CD4-positive, alpha-beta T cell treated with Interleukin-21 for 1 hour (primary cell): ENCODE measurements at places on chromosomes 13 and 19.

GRCh38 chr13:78977311-78977710 lies 318.4 kb upstream of the OBI1 start:
- no peak for DNase-seq

DNA sequence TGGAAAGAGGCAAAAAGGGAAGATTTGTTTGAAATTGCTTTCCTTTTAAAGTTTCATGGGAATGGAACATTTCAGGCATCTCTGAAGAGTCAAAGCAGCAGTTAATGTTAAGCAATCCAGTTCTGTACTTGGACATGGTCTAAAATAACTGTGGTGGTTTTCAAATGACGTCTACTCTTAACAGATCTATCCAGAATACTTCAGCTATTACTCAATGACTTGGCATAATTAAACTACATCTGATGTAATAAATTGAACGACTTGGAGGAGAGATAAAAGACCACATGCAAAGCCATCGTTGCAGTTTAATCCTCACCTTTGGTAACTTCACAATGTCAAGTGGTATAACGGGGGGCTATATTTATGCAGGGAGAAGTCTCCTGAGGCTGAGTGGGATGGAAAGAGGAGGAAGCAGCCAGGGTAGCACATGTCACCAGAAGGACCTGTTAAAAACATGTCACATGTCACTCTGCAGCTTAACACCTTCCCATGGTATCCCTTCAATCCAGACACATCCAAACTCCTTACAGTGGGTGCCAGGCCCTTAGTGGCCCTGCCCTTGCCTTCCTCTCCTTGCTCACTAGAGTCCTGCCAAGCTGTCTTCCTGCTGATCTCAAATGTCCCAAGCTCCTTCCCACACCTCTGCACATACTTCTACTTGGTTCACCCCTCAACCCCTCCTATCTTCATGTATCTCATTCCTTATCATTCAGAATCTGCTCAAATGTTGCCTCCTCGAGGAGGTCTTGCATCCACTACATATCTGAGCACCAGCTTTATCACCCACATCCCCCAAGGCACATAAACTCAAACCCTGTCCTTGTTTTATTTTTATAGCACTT lies 327.8 kb downstream of the SUCLA2 start:
- DNase-seq = no peak

GRCh38 chr13:39415008-39415802 lies 187.8 kb downstream of the LHFPL6 start:
- no peak for DNase-seq

DNA sequence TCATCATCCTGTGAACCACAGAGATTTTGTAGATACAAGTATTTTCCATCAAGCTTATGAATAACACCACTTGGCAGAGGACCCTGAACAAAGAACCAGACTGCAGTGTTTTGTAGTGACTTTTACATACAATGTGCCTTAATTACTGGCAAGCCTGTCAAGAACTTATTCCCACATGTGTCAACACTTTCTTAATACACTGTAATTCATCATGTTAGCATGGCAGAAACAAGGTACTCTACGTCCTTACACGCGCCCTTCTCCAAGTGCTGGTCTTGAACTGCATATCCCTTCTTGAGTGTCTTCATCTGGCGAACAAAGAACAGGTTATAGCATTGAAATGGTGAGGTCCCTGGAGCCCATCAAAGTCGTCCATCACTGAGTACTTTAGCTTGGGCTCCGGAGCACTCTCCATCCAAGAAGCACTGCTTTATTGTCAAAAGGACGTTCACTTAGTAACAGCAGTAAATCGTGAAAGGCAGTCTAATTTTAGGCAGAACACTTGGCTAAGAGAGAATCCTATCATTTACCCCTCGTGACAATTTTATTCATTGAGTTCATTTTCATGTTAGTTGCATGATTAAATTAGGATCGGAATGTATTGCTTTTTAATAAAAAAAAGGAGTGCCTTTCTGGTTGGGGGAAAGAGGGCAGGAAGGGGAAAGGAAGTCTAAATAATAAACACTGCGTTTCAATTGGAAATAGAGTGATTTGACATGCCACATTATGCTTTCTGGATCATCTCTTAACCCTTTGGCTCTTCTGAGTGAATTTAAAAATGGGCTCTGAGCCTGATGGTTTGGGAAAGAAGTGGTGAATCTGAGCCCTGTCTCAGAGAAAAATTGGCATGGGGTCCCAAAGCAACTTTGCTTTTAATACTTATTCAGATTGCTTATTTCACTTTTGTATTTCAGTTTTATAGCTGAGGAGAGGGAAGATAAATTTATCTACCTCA lies 376.1 kb downstream of the DLEU7 start:
- no peak for DNase-seq

- no peak for DNase-seq
These were observed 36.7 kb downstream of the CAPN12 start for GRCh38 chr19:38707512-38708114.

DNA sequence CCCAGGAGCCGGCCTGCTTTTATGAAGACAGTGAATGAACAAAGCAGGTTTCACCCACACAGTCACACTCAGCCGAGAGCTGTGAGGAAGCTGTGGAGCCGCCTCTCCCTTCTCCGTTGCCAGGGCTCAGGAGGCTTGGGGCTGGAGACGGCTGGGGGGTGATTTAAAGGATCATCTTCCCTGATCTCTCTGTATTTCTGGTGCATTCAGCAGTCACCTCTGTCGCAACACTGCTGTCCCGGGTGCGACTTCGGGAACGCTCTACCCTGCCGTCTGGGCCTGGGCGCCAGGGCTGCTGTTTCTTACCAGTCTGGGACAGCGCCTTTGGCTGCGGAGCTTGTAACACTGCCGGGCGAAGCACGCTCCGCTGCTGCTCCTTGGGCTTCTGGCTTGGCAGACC lies 18.1 kb downstream of the CAPS start:
- DNase-seq = no peak

DNA sequence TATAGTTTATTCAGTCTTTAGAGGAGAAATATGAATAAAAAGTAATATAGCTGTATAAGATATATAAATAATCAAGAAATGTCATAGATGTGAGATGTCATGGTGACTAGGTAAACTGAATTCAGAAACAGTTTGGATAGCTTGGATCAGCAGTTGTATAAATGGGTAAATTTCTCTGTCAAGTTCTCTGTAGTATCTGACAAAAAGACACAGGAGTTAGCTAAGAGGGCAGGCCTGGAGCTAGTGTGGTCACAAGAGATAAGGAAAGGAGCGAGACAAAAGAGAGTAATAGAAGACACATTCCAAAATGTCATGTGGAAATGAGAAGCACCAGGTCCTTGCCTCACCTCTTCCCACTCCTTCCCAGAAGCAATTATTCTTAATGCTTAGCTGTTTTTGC lies 349.0 kb downstream of the LMO7 start:
- DNase-seq = no peak

DNA sequence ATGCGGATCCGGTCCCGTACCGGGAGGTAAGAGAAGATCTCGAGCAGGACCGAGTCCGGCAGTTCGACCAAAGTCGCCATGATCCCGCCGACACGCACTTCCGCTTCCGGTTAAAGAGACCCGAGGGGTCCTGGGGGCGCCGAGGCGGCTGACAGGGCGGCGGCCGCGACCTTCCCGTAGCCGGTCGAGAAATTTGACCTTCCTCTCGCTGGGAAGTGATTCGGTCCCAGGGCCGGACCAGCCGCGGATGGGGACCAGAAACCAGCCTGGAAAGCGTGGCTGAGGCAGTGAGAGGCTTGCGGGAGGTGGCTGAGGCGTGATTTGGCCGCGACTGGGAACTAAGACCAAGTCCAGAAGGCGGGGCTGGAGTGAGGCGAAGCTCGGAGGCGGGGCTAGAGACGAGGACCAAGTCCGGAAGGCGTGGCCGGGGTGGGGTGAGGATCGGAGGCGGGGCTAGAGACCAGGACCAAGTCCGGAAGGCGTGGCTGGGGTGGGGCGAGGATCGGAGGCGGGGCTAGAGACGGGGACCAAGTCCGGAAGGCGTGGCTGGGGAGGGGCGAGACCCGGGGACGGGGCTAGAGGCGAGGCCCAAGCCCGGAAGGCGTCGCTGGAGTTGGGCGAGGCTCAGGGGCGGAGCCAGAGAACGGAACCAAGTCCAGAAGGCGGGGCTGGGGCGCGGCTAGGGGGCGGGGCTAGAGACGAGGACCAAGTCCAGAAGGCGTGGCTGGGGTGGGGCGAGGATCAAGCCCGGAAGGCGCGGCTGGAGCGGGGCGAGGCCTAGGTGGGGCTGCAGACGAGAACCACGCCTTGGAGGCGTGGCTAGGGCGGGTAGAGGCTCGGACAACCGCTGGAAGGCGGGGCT lies at the start of gene FBXL12:
Gene FBXL12 (minus strand): TSS at position 346 of the 862 bp plus-strand sequence. CDS start 266 bp downstream, at position 80.
- peak; percentile 100 for DNase-seq

DNA sequence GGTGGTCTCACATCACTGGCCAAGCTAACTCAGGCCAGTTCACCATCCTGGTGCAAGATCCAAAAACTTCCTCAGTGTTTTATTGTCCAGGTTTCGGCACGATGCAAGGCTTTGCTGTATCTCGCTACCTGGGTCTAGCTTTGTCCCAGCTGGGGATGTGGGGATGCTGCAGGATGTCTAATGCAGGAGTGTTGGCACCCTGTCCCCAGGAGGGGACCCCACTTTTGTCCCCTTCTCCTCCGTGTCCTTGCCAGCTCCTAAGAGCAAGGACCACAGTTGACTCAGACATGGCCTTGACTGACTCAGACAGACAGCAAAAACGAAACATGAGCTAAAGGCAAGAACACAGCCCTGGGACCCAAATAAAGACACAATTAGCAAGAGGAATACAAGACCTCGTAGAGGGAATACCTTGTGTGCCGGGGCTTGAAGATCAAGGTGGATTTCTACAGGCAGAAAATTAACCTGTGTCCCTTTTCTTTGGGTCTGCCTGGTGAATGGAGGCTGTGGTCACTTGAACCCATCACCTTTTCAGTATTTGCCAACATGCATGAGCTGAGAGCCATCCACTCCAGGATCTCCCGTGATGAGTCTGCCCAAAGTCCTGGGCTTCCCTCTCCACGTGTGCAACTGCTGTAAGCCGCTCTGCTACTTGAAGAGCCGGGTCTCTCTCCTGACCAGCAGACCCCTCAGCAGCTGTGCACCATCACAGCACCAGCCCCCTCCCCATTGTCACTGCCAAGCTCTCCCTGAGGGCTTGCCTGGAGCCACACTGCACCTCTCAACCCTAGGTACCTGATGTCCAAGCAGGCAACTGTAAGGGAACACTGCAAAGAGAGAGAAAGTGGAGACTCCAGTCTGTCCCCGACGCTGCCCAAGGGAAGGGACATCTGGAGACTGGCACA lies 149.5 kb upstream of the ZNF507 start:
- no peak for DNase-seq

DNA sequence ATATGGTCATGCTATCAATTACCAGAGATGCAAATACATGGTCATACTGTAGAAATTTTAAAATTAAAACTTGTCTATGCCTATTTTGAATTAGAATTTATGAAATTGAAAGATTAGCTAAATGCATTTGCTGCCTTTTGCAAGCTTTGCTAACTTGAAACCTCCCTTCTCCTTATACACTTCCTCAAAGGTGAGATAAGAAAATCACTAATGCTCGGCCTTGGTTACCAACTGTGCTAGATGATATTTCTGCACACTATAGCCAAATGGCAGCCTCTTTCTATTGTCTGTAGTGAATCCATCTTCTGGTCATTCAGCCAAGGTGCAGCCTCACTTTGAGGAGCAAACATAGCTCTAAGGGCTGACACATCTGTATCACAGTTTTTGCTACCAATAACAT lies 31.1 kb upstream of the MYCBP2 start:
- DNase-seq = no peak

DNA sequence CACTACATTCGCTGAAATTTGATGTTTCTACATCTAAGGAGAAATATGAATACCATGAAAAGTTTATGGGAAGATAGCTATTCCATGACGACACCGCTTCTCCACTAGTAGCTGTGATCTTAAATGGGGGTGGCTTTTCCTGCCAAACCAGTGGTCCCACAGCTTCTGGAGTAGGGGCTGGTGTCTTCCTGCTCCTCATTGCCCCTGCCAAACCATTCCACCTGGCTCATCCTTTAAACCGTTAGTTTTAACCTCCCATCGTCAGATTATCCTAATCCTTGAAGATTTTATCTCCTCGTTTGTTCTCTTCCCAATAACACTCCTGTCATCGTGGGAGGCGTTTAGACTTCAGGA lies 568 bp upstream of the ZNF230 start:
- no peak for DNase-seq
